Kidney glomerular epithelial cell (primary cell): ENCODE measurements at places on chromosomes 13 and 19.

- DNase-seq = no peak
Observed at GRCh38 chr19:6740589-6741343, 1.3 kb downstream of the TRIP10 start.

DNA sequence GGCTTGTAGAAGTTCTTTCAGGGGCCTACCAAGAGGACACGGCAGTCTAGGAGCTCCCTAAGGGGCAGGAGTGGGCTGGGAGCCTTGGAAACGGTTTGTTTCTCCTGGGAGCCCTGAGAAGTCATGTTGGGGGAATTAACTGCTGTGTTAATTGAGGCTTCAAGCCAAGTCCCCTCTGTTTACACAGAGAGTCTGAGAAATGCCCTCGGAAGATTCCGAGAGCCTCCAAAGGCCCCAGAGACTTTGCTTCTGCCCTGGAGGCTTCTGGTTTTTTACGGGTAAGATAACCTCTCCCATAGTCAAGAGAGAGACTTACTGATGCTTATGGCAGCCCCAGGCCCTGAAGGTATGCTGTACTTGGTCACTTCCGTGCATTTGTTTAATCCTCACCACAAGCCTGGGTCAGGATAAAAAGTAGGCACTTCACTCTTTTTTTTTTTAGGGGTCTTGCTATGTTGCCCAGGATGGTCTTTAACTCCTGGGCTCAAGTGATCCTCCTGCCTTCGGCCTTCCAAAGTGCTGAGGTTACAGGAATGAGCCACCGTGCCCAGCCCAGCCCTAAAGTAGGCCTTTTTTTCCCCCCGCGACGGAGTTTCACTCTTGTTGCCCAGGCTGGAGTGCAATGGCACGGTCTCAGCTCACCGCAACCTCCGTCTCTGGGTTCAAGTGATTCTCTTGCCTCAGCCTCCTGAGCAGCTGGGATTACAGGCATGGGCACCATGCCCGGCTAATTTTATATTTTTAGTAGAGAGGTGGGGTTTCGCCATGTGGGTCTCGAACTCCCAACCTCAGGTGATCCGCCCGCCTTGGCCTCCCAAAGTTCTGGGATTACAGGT lies 15.2 kb downstream of the IER2 start:
- DNase-seq = no peak

DNA sequence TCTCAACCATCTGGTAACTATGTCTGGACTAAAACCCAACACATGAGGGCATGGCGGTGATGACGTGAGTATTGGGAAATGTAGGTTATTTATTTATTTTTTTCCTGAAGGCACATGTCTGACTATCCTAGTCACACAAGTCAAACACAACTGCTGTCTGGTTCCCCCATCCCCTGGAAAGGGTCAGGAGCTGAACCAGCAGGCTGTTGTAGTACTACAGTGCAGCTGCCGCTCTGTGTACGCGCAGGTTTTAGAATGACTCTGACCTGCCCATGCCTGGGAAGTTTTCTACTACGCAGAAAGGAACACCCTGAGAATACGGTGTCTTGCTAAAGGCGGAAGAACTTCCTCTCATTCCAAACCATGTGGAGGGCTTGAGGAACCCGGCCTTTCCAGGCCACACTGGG lies 1.2 kb downstream of the SLC7A1 start:
- peak; percentile 42 for DNase-seq

GRCh38 chr13:35498231-35498630 lies 21.7 kb upstream of the MAB21L1 start:
- no peak for DNase-seq
